ENCODE measurements at places on chromosomes 6 and 20.

DNA sequence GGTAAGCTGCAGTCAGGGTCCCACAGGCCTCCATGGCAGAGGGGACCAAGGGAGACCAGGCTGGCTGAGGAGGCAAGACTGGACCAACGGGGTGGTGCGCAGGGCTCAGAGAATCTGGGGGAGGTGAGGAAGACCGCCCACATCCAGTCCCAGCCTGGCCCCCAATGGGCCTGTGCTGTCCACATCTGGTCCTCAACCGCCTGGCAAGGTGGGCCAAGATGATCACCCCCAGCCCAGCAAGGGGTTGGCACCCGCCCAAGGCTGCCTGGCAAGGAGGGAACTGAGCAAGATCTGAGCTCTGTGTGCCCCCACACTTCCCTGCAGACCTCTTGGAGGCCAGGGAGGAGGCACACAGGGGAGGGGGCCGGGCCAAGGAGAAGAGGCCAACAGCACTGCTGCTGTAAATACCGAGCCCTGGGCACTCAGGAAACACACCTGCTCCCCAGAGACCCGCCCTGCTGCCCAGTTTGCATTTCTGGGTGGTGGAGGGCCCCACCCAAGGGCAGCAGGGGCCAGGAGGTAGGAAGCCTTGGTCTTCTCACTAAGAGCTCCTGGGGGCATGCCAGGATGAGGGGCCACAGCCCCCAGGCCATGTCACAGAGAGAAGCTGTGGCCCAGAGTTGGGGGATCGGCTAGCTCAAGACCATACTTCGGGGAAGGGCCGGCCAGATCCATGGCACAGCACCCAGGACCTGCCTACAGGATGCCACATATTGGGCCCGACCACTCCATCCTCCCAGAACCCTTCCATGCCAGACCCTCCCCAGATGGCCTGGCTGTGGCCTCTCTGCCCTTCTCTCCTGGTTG is 109.6 kb downstream of the ASXL1 start:
- DNase-seq, result no peak

- DNase-seq, result no peak
Measured at GRCh38 chr6:136171231-136171630, 78.9 kb downstream of the MTFR2 start.

GRCh38 chr6:119171864-119172588 is 93.6 kb upstream of the FAM184A start:
- DNase-seq, result no peak

DNA sequence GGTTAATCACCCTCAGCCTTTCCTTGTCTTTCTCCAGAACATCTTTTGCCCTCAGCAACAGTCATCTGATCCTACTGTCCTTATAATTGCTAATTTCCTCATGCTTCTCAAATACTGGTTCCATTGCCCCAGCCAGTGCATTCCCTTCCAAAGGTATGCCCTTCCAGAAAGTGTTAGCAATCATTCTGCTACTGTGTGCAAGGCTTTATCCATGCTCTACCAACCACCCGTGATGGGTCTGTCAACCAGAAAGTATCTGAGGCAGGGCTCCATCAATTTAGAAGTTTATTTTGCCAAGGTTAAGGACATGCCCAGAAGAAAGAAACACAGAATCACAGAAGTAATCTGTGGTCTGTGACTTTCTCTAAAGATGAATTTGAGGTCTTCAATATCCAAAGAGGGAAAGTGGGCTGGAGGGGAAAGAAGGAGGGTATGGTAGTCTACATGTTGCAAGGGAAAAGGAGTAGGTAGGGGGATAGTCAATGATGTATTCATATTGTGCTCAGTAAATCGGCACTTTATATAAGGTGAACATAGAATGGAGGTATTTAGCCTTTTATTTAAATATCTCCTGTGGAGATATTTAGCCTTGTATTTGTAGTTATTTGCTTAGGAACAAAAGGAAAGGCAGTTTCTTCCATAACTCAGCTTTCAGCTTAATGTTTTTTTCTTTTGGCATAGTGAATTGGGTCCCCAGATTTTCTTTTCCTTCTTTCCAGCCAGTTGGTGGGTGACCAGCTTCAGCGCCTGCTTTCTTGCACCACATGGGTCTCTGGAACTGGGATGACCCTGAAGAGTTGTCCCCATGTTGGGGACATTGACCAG is 35.2 kb upstream of the PAQR8 start:
- DNase-seq, result no peak

DNA sequence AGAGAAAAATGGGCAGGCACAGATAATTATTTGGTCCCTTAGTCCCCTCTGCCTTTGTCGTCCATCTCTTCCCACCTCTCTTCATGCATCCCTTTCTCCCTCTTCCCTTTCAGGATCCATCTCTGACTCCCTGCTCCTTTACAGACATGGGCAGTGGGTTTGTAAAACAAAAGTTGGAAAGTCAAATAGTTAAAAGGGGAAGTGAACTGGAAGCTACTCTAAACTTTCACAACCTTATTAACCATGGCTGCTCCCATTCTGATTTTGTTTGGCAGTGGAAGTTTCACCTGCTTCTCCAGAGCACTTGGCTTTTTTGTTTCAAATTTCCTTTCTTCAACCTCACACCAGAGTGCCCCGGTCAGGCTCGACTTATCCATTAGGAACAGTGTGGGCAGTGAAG is 1.2 kb downstream of the HLA-DQA2 start:
- no peak for DNase-seq

DNA sequence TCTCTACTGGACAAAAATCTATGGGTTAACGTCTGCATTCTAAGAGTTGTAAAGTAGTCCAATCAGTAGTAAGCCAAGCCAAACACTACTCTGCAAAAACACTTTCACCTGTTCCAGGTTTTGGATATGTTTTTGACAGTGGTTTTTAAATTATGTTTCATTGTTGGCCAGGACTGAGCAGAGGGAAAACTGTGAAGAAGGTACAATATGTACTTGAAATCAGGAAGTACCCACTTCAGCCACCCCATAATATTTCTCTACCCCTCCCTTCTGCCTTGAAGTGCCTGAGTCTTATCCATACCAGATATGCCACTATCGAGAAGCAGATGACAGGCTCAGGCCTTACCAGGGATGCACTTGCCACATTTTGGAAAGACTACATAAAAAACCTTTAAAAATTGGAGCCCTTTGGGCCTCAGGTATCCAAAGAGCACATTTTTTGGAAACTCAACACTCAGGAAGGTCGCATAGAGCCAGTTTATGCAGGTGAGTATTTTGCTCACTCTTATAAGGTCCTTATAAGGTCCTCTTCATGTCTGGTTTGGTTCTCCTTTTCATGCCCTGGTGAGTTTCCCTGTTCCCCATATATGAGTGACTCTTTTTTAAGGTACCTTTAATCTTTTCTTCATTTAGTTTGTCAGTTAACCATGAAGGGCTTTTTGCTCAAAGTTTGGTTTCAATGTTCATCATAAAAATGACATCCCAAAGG is 859.3 kb upstream of the FLRT3 start:
- no peak for DNase-seq
